BE2C (cell line): ENCODE measurements at places on chromosomes 1 and 21.
A peak's percentile ranks its signal among the peaks of the same experiment; 100 is the strongest.

DNA sequence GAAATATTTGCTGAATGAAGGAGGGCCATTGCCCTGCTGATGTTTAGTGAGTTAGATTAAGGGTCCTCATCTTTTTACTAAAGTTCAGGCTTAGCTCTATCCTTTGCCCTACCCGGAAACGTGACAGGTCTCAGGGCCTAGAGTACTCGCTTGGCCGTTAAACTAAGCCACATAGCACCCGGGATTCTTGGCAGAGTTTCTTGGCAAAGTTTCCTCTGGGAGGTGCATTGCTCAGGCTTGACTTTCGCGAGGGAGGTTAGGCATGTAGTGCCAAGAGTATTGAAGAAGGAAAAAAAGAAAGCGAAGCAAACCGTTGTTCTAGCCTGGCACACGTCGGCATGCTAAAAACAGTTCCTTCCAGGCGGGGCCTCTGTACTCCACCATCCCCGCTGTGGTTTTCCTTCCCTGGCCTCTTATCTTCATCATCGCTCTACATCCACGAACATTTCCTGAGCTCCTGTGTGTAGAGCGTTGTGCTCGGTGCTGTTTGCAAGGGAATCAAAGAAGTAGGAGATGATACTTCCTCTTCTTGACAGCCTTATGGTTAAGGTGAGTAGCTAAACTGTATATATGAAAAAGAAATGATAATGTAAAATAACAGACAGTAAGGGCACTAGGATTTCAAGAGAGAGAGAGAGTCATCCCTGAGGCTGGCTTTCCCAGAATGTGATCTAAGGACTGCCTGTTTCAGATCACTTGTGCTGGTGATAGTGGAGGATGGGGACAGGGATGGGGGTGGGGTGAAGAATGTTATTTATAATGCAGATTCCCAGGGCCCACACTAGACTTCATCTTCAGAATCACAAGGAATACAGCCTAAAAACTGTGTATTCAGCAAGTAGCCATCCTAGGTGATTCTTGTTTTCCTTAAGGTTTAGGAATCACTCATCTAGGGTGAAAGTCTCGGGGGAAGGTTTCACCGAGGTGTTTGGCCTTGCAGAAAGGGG is 18.8 kb downstream of the RNF220 start:
- no peak for DNase-seq

DNA sequence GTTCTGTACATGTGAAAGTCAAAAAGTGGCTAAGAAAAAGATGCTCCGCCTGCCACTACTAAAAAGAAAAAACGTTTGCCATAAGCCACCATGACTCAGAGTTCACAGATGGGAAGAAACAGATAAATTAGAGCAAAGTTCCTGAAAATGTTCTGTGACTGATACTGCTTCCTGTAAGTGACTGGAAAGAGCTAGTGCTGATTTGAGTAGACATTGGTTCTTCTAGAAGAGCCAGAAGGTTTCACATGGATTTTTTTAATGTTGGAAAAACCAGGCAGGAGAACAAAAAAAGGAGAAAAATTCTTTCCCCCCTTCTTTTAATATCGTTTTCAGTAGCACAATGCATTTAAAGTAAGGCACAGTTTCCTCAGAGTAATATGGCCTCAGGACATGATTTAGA is 221.4 kb downstream of the HLX start:
- no peak for DNase-seq

DNA sequence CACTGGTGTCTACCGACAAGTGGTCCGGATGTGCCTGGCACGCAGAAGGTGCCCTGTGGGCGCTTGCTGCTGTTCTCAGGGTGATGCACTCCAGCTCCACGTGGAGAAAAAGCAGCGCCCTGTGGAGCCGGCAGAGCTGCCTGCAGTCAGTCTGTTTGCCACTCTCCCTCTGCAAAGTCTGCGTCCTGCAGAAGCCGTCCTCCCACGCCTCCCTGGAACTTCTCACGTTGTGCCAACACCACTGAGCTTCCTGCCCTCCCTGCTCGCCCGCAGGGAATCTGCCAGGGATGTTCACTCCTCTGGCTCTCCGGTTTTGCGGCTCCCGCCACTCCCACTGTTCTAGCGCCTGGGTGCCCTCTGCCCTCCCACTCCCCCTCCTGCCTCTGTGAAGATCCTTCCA is 19.8 kb upstream of the UBXN10 start:
- DNase-seq = no peak

DNA sequence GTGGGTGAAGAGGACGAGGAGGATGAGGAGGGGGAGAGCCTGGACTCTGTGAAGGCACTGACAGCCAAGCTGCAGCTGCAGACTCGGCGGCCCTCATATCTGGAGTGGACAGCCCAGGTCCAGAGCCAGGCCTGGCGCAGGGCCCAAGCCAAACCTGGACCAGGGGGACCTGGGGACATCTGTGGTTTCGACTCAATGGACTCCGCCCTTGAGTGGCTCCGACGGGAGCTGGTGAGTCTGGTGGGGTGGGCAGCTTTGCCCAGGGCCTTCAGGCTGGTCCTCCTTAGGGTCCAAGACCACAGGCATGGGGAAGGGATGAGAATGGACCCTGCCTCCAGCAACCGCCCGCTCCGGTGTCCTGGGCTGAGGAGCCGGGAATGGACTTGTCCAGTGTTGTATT is 430 bp downstream of the FAM167B start:
- no peak for DNase-seq

DNA sequence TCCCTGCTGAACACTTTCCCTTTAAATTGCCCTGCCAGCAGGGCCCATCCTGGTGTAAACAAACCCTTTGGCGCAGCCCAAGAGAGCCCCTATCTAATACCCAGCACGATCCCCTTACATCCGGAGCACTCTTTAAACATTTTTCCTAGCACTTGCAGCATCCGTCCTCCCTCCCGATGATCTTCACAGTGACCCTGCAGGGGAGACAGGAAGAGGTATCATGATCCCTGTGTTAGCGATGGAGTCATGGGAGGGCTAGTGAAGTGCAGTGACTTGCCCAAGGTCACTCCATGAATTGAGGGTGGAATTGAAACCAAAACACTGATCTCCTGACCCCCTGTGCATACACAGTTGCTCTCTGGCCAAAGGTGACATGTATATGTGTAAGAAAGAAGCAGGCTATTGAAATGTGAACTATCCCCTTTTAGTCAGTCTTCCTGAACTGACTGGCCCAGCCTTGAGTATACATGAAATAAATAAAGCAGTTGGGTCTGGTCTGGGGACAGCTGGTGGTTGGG is 9.8 kb upstream of the KCNQ4 start:
- no peak for DNase-seq

- DNase-seq = no peak
These were observed 49.0 kb upstream of the TTC34 start for GRCh38 chr1:2850502-2850901.

DNA sequence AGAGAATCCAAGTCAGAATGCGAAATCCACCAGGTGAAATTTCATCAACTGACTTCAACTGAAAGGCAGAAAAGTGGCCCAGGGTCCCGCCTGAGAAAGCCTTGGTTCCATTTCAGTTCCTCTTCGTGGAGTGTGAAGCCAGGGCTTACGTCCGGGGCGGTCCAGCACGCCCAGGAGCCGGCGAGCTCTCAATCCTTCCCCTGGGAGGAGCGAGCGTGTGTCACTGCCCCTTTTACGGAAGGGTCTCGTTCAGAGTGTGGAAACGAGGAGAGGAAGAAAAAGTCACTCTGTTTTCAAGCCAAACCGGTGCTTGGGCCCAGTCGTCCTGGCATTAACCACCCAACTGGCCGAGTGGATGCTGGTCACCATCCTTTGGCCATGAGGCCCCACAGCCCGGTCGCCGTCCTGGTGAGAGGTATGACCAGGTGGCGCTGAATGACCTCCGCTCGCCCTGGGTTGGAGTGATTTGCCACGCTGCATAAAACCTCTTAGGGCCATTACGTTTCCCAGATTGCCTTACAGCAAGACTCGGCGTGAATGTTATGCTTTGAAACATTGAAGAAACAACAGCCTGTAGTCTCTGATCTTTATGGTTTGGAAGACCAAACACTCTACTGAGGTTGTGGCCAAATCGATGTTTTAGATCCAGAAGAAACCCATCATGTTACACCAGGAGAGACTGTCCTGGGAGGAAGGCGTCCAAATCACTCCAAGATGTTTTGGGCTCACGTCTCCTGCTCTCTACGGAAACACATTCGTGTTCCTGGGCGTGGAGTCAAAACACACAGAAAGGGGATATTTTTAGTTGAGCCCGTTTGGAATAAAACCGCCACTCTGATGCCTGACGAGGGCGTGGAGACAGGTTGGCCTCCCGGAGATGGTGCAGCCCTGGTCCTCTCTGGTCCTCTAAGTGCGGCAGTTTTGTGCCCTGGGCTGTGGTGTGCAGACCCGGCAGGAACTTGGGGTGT is 93.6 kb upstream of the ACTRT2 start:
- no peak for DNase-seq

- no peak for DNase-seq
These were observed 168.4 kb downstream of the ZZZ3 start for GRCh38 chr1:77513839-77514763.

GRCh38 chr1:41420860-41421259 is 59.6 kb downstream of the FOXO6 start:
- no peak for DNase-seq

GRCh38 chr1:167033646-167034045 is 44.6 kb downstream of the MAEL start:
- no peak for DNase-seq

- no peak for DNase-seq
These were observed at the start of gene CCSAP for GRCh38 chr1:229342656-229343569. CCSAP (minus strand) TSS chr1:229343047; CDS start chr1:229342465, 582 bp downstream.

- no peak for DNase-seq
These were observed 3.6 kb upstream of the SPATC1L start for GRCh38 chr21:46187814-46188213.

DNA sequence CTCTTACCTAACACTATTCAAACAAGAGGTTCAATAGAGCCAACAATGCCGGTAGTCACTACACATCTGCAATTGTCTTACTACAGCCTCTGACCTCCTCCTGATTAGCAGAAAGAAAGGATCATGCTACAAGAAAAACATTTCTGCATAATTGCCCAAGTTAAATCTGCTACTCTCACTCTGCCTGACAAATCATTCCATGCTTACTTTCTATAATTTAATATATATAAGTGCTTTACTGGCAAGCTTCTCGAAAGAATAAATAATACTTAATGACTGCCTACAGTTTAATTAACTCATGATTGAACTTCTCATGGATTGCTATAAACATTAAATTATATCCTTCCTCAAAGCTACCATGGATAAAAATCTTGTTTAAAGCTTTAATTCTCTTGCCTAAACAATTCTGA is 156.0 kb downstream of the SLC45A1 start:
- no peak for DNase-seq

DNA sequence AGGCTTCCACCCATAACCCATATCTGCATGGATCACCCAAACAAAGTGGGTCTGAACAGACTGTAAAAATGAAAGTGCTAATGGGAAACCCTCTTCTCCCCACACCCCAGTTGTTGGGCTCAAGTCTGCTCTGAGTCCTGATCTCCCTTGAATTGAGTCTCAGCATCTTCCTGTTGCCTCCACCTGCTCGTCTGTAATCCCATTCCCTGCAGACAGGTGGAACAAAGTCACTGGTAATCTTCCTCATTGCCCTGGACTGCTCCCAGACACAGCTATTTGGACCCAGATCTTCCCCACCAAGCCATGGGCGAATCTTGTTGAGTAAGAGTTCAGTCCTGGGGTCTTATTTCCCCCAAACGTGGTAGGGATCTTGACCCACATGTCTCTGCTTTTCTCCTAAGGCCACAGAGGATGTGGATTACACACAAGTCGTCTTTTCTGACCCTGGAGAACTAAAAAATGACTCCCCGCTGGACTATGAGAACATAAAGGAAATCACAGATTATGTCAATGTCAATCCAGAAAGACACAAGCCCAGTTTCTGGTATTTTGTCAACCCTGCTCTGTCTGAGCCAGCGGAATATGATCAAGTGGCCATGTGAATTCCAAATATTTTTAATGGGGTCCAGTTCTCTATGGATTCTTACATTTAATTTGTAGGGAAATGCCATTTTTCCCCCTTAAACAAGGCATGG is 15.7 kb downstream of the AVPR1B start:
- no peak for DNase-seq

- DNase-seq = no peak
These were observed 62.2 kb upstream of the PTCH2 start for GRCh38 chr1:44905276-44905675.

- DNase-seq = no peak
These were observed 97.7 kb downstream of the NEK7 start for GRCh38 chr1:198254521-198254920.

DNA sequence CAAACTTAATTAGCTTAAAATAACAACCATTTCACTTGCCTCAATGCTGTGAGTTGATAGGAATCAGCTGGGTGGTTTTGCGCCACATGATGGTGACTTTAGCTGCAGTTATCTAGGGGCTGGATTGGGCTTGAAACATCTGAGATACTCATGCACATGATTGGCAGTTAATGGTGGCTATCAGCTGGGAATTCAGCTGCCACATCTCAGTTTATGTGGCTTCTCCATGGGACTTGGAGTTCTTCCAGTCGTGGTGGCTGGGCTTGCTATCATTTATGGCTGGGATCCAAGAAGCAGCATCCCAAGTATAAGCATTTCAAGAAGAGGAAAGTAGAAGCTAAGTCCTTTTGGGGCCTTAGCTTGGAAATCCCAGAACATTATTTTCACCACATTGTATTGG is 36.4 kb downstream of the PDC start:
- DNase-seq = peak; percentile 19

- DNase-seq = peak; percentile 28
These were observed 236.4 kb downstream of the USH2A start for GRCh38 chr1:216186816-216187215.

DNA sequence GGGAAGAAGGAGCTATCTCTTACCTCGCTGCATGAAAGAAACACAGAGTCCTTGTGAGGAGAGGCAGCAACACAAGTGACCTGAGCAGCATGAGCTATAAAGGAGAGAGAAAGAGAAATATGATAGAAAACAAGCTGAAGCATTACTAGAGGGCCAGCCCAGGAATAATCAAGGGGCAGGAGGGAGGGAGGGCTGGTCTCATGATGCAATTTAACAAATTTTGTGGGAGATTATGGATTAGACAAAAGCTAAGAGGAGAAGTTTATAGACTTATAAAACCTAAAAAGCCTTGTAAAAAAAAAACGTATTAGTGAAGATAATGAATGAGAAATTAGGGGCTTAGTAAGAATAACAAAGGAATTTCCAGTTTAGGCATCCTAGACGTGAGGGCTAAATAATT is 5.0 kb downstream of the WDR77 start:
- no peak for DNase-seq

GRCh38 chr1:166630369-166630768 is 208.9 kb upstream of the POGK start:
- no peak for DNase-seq
